ENCODE measurements at places on chromosomes 12 and 14.

GRCh38 chr14:75917946-75918335, 63.9 kb downstream of the TGFB3 start:
- no peak for DNase-seq

GRCh38 chr14:97442363-97442762, 645.2 kb downstream of the VRK1 start:
- peak; percentile 14 for DNase-seq

DNA sequence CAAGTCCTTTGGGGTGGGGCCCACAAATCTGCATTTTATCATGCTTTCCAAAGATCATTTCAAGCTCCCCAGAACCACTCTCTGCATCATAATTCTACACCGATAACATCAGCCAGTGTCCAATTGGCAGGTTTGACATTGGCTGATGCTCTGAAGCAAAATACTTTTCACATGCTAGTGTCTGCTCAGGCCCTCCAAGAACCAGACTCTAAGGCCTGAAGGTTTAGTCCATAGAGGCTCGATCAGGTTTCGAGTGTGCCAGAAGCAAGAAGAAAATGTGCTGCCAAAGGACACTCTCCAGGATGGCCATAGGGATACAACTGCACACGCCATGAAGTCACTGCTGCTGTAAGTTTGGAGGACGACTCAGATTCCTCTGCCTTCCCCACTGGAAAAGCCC, 280.3 kb downstream of the KSR2 start:
- DNase-seq, result no peak

DNA sequence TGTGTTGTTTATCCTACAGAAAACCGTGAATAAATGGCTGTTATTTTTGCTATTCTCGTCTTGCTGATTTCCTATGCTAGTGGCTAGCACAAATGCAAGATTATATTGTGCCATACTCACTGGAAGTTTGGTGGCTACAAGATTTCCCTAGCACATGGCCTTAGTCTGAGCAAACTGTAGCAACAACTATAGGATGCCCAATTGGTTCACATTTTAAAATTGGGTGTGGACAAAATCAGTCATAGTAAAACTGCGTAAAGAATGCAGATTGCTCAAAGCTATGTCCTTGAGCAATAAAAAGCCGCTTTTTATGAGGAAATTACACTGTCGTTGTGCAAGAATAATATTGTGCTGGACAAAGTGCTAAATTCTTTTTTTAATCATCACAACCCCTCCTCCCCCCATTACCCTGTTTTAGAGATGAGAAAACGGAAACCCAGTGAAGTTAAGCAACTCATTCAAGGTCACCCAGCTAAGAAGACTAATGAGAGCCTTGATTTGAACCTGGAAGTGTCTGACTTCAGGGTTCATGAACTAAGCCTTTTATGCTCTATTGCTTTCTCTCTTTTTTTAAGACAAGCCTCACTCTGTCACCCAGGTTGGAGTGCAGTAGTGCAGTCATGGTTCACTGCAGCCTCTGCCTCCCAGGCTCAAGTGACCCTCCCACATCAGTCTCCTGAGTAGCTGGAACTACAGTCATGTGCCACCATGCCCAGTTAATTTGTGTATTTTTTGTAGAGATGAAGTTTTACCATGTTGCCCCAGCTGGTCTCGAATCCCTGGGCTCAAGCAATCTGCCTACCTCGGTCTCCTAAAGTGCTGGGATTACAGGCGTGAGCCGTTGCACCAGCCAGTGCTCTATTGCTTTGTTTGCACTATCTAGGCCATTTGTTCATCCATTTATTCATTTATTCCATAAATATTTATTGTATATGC, 73.6 kb downstream of the SRGAP1 start:
- DNase-seq, result peak; percentile 13

DNA sequence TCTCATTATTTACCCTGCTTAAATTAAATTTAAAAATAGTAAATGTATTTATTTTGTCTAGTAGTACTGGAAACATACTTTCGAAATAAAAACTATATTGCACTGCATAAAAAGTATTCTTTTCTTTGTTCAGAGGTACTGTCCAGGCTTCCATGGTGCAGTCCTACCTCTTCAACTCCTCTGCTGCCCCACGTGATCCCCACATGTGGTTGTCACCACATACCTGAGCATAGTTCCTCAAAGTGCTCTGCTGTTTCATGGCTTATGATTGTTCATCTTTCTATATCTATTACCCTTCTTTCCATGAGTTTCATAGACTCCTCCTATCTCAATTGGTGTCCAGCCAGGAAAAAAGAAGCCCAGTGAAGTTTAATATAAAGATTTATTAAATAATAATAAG, 317.5 kb upstream of the OR4E1 start:
- DNase-seq, result no peak

- DNase-seq, result no peak
These were observed 45.6 kb downstream of the LTBP2 start for GRCh38 chr14:74566174-74567141.

DNA sequence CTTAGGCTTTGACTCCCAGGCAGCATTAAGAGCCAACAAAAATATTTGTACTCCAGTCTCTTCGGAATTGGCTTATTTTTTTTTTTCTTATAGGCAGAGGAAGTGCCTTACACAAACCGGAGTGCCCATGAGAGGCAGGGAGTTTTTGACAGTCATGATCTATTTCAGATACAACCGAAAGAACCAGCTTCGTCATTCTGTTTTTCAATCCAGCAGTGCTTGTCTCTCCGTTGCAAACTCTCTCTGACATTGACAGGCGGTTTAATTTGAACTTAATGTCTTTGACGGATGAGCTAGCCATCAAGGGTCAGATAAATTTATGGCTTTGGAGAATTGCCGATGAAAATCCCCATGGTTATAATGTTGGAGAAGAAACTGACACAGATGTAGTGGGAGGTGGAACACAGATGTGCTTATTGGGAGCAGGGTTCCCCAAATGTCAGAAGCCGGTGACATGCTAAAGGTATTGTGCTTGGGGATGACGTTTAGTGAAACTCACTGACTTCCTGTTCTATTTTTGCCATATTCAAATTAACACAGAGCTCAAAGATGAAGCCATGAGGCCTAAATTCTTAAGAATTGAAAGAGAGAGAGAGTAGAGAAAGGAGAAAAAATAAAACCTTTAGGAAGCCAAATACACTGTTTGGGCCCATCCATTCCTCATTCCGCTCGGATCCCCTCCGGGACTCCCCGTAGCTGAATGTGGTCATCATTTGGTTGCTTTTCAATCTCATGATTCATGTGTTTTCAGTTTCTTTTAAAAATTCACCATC, 59.7 kb downstream of the PLXNC1 start:
- DNase-seq, result peak; percentile 62

DNA sequence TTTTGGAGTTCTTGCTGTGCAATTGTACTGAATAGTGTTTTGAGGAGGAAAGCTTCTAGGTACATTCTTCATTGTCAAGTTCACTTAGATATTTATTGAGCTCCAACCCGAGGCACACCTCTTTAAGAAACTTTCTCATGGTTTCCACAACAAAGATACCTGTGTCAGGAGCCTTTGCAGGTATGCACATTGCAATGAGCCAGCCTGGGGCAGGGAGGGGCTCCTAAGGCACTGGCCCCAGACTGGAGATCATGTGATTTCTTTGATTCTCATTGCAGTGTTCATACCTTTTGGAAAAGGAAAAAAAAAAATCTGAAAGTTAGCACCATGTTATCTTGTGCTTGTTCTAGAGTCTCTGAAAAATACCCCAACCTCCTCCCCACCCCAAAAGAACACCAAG, 80.3 kb downstream of the PRMT8 start:
- DNase-seq, result no peak

DNA sequence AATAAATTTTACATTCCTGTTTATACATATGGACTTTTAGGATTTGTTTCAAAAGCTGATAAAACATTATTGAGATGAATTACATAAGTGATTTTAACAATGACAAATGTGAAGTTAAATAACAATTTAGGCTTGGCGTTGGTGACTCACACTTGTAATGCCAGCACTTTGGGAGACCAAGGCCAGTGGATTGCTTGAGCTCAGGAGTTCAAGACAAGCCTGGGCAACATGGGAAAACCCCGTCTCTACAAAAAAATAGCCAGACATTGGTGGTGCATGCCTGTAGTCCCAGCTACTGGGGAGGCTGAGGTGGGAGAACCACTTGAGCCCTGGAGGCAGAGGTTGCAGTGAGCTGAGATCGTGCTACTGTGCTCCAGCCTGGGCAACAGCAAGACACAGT, 7.4 kb downstream of the ACOT2 start:
- DNase-seq, result no peak

DNA sequence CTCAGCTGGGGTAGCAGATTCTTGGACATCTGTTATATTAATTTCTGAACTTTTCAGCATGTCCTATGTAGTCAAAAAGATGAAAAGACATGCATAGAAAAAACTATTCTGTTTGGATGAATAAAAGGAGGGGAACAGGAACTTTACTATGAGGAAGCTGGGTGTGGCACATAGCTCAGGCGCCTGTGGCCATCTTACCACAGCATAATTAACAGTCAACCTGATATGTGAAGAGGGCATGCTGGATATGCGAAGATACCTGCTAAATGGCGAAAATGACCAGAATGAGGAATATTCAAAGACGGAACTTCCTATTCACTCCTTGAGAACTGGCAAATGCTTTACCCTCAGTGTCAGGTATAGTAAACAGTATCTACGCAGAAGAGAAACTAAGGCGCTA, 18.4 kb downstream of the SETD3 start:
- no peak for DNase-seq

DNA sequence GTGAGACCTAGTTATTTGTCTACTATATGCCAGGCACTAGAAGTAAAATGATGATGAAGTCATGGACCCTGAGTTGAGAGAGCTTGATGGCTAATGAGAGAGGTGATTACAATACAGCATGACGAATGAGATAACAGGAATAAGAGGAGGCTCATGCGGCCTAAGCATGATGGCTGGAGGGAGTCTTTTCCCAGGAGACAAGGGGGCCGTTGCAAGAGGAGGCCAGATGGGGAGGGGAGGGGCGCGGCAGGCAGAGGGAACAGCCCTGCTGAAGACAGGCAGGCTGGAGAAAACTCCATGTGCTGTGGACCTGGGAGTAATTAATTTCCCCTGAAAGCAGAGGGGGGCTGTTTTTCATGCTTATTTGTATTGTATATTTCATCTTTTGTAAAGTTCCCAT, 144.7 kb upstream of the RFLNA start:
- DNase-seq, result no peak

DNA sequence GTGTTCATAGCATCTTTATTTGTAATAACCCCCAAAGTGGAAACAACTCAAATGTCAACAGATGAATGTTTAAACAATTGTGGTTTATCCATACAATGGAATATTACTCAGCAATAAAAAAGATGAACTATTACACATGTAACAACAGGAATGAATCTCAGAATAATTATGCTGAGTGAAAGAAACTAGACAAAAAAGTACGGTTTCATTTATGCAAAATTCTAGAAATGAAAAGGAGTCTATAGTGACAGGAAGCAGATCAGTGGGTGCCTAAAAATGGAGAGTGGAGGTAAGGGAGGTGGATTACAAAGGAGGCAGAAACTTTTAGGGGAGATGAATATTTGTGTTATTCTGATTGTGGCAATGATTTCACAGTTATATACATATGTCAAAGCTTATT, 4.8 kb downstream of the PRKCH start:
- DNase-seq, result no peak

- peak; percentile 6 for DNase-seq
These were observed 142.8 kb downstream of the PAWR start for GRCh38 chr12:79547735-79548609.

GRCh38 chr14:63435838-63436237, 107.3 kb downstream of the PPP2R5E start:
- no peak for DNase-seq
